ENCODE measurements at places on chromosomes 1 and 21. TPM values are rescaled to one million over a fixed set of nuclear protein-coding genes. Genes with fewer than 3 reads are reported as not detected.

RRP15 gene
- total RNA-seq: 4.5 TPM

DNA sequence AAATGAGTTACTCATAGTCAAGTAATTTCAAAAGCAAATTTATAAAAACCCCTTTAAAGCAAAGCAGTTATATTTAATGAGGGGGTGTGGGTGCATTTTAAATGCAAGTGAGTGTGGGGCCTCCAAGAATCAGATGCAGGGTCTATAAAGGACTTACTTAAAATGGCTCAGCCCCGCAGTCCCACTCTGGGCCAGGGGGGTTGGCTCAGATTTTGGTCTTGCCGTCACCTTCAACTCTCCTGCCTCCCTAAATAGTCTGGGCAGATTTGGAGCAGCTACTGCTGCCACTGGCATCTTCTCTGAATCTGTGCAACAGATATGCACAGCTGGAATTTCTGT is 16.2 kb downstream of the AMPD2 start:
- DNase-seq: no peak

- DNase-seq: no peak
Observed at GRCh38 chr1:115632251-115633026, 9.3 kb upstream of the VANGL1 start.

DNA sequence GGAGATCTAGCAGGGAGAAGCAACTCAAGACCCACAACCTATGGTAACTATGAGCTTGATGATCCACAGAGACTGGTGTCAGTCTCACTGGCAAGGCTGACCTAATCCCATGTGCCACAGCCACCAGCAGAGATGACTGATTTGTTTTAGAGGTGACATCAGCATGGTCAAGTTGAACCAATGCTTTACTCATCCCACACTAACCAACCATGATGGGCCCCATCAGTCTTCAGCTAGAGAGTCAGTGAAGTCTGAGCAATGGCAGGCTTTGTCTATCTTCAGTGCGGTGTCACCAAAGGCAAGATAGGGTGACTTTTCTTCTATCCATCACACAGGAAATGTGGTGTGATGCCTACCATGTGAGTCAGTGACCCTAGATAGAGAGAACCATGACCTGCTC is 1470.7 kb downstream of the NCAM2 start:
- DNase-seq: no peak

SAMSN1 gene
- total RNA-seq: 0.32 TPM

Measured in M059J (cell line).